ENCODE measurements at places on chromosomes 5 and 9. TPM values are rescaled to one million over a fixed set of nuclear protein-coding genes. Genes with fewer than 3 reads are reported as not detected.
A peak's percentile ranks its signal among the peaks of the same experiment; 100 is the strongest.

The GARIN3 gene
- not detected for total RNA-seq

The ALDOB gene
- total RNA-seq = not detected

The SLC25A2 gene
- 0.39 TPM for total RNA-seq

The ZFAND5 gene
- 176 TPM for total RNA-seq

The SLC6A3 gene
- not detected for total RNA-seq

The NDST1 gene
- 102 TPM for total RNA-seq

The NR4A3 gene
- 0.22 TPM for total RNA-seq

The SPINK4 gene
- not detected for total RNA-seq

DNA sequence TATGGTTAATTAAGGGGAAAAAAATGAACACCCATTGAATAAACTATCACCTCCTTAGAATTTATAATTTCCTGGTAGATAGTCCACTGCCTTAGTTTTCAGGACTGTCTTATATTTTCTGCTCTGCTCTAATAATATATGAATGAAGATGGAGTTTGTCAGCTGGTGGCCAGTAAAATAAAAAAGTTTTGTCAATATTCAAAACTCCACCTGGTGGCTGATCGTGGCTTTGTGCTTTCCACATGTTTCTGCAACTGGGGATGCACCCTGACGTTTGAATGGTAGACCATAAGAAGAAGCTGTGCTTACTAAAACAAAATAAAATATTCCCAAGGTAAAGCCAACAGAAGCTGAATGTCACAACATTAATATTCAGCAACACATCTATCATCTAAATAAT, 286.6 kb upstream of the IZUMO3 start:
- DNase-seq = no peak

GRCh38 chr5:124806026-124806372, 59.6 kb upstream of the ZNF608 start:
- no peak for DNase-seq

GRCh38 chr5:123937230-123937629, 425.3 kb downstream of the CSNK1G3 start:
- DNase-seq = peak; percentile 68

DNA sequence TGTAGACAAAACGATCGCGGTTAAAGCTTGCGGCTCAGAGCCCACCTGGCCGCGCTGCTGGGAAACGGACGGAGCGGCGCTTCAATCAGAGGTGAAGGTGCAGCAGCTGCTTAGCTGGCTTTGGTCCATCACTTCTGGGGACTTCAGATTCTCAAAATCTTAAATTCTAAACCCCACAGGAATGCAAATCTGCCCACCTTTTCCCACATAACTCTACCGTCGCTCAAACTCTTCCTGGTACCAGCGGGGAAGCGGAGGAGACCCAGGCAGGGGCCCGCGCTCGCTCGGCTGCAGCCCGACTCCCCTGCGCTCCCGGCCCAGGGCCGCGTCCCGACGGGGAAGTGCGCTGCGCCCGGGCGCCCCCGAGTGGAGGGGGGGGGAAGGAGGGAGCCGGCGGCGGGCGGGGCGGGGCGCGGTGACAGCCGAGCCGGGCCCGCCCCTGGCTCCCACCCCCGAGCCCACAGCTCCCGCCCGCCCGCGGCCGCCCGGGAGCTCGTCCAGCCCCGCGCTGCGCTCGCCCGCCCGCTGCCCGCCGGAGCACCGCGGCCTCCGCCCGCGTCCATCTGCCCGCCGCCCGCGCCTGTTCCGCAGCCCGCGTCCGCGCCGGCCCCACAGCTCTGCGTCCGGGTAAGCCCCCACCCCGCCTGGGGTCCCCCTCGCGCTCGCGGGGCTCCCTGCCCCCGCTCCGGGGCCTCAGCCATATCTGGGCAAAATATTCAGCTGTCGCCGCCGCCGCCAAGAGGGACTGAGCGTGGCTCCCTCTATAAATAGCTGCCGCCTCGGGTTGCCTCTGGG, at the start of gene TMOD1:
Gene TMOD1, plus strand, starts transcription at position 490 of the 795 bp plus-strand sequence. CDS start 22,523 bp downstream, outside the sequence.
- peak; percentile 55 for DNase-seq

DNA sequence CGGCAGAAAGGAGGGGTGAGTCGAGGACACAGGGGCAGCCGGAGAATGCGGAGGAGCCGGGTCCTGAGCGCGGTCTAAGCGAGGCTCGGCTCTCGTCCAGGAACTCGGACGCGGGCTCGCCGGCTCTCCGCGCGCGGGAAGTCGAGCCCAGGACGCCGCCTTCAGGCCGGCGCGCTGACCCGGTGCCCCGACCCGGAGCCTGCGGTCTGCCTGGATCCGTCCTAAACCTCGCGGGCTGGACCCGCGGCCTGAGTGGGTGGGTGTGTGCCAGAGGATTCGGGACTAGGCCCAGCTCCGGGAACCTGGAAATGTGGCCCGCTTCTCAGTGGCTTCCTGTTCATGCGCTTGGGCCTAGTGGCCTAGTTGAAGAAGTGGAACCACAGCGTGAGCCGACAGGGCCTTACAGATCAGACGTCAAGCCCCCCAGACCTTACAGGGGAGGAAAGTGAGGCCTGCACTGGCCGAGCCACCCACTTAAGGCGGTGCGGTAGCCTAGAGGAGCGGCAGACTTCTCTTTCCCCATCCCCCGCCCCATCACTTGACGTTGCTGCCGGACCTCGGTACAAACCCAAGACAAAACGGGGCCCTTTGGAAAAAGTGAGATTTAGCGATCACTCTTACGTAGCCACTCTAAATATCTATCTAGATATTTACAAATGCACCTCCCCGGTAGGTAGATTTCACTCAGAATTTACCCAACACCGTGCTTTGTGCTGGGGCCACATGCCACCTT, 1.2 kb downstream of the CDKN2B-AS1 start:
- DNase-seq = peak; percentile 64

- DNase-seq = no peak
These were observed 719.3 kb downstream of the NR2F1-AS1 start for GRCh38 chr5:92861531-92862285.

DNA sequence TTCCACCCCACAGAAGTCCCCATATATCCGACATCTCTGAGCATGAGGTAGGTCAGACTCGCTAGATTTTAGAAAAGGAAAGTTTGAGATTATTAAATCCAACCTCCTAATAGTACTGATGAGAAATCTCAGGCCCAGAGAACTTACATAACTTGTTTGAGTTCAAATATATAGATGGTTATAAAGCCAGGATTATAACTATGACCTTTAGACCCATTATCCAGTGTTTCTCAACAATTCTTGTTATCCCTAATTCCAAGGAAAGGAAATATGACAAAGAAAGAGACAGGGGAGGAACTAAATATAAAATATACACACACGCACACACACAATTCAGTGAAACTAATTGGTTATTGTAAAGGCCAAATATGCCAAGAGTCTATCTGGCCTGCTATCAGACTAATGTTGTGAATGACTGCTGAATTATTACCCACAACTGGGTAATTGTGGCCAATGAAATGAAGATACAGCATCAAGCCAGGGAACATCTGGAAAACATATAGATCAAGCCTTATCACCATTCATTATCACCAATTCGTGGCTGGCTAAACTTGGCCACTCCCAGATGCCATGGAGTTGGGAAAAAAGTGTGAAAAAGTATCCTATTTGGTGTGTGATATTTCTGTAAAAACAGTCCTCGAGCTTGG, 248.4 kb downstream of the PRELID2 start:
- DNase-seq = no peak

DNA sequence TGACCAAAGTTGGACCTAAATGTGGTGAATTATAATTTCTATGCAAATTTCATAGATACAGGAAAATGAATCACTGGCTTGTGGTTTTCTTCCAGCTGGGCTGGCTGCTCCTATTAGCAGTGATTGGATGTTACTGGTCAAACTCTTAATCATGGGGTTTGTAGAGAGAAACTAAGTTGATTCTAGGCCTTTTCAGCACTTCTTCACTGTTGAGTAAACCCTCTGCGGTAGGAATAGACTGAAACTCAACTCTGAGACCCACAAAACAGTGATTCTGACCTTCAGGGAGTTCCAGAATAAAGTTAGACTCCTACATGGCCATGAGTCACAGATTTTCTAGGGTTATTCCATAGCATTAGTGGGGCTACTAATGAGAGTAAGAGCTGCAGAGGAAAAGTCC, 47.9 kb upstream of the FKTN start:
- DNase-seq = peak; percentile 12

DNA sequence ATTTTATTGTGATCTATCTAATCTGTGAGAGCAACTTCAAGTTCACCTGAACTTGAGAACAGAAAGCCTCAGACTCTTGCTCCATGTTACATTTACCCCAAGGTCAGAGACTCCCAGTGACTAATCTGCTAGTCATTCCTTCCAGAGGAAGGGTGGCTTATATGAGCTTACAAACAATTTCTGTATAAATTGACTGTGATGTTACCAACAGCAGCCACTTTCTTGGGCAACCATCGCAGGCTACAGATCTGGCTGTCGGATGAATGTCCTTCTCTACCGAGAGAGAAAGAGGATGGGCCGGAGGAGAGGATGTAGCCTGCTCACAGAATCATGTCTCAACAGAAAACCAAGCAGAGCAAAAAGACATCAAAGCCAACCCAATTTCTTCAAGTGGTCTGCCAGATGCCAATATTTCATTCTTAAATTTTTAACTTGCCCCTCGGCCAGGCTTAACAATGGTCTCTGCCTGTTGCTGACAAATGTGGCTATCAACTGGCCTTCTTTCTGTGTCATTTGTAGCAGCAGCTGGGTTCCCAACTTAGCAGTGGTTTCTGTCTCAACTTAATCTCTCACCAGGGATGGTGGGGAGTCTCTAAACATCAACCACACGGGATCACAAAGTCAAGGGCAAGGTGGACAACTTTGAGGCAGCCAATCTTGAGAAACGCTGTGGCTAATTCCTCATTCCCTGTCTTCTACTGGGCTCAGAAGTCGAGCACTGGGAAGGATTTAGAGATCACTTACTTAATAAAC, 81.3 kb downstream of the RAPGEF1 start:
- DNase-seq = peak; percentile 91

GRCh38 chr5:1564182-1564748, 40.5 kb upstream of the LPCAT1 start:
- DNase-seq = peak; percentile 70

DNA sequence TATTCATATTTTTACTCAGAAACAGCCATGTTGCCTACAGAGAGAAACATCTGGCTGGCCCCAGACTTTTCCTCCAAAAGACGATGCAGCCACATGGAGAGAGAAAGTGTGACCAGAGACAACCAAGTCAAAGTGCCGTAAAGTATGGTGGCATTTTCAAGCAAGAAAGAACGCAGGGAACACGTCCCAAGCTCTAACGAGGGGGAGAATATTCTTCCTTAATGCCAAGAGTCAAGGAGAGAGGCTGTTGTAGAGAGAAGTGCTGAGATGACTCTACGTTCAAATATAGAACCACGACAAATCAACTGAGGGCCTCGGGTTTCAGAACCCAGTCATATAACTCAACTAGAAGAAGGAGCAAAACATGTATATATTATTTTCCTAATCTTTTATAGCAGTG, 55.9 kb downstream of the FNBP1 start:
- DNase-seq = no peak

DNA sequence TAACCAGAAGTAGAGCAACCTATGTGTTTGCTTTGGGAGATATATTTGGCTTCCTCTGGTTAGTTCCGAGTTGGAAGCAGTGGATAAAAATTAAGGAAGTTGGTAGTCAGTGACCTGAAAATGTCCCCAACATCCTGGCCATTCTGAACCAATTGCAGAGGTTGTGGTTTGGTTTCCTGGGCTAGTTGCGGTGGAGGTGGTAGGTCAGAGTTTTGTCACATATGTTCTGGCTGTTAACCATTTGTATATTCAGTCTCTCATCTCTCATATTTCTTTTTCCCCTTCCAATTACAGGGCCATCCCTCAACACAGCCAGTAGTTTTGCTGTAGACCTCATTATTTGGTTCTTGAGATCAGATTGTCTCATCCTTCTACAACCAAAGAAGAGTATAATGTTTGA, 1026.9 kb downstream of the PTPRD start:
- no peak for DNase-seq

DNA sequence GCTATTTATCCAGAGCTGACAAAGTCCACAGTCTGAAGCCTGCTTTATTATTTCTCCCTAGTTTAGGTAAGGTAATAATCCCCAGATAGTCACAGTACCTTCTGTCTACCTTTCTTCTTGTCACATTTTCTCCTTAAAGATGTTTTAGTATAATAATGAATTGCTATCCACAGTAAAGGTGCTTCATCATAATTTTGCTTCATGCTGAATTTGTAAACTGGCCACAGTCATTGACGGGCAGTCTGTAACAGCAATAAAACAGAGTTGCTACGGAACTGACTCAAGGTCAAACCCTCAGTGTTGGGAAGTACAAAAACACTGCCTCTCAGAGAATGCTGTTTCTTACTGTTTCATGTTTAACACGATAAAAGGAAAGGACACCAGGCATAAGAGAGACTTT, 195.7 kb downstream of the ZNF608 start:
- DNase-seq = peak; percentile 68

DNA sequence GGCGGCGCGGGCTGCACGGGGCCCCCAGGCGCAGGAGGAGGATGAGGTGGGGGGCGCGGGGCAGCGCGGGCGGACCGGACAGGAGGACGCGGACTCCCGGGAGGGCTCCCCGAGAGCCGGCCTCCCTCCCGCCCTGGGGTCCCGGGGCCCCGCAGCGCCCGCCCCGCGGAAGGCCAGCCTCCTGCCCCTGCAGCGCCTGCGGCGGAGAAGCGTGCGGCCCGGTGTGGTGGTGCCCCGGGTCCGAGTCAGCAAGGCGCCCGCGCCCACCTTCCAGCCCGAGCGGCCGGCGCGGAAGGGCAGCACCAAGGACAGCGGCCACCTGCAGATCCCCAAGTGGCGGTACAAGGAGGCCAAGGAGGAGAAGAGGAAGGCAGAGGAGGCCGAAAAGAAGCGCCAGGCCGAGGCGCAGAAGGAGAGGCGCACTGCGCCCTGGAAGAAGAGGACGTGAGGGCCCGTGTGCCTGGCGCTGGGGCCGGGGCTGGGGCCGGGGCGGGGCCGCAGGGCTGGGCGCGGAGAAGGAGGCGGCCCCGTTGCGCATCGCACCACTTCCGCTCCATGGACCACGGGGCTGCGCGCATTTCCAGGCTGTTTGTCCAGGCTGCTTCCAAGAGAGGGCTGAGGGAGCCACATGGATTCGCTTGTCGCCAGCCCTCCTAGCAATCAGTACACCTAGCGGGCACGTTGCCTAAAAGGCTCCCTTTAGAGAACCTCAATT, 86.0 kb downstream of the ANKRD33B start:
- DNase-seq = no peak

Measured in endothelial cell of umbilical vein (primary cell).